MCF 10A (cell line): ENCODE measurements at places on chromosomes 11 and 22.

DNA sequence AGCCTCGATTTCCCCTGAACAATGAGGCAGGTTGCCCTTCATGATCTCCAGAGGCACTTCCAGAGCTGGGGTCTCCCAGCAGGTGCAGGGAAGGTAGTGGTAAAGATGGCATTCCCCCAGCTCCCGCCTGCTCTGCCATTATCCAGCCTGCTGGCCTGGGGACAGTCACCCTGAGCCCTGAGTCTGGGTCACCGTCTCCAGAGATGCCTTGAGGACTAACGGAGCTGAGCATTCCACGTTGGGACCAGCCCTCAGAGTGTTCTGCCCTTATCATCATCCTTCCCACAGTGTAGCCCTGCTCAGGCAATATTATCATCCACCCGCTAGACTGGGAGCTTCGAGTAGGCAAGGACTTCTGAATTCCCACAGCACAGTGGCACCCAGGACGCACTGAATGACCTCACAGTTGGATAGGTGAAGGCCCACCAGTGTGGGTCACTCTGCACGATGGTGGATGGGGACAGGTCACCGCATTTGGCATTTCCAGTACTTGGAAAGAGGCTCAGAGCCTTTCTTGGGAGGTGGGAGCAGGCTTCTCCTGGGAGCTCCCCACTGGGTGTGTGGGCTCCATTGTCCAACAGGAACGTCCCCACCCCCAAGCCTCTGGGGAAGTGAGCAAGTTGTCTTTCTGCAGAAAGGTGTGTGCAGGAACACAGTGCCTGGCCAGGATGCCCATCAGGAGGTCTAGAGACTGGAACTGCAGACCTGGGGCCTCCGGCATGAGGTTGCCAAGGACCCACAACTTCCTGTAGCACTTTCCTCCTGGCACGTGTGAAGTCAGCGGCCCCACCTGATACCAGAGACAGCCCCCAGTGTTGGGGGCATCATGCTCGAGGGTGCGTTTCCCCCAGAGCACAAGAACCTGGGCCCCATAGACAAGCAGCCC, 51.4 kb upstream of the WNT7B start:
- DNase-seq = no peak
- peaks cover 23% of the 10 kb centered on the region for H3K27me3 ChIP-seq
- peak overlapping the region; percentile 55 for H3K4me3 ChIP-seq
- H3K4me1 ChIP-seq = peaks cover 6% of the 10 kb centered on the region
- no peaks in the 10 kb centered on the region for H3K36me3 ChIP-seq

GRCh38 chr11:79340535-79340934, 100.3 kb downstream of the TENM4 start:
- no peaks in the 10 kb centered on the region for H3K27me3 ChIP-seq
- DNase-seq = no peak
- H3K4me3 ChIP-seq = no peak overlapping the region

GRCh38 chr11:7969756-7970646, 4.8 kb upstream of the NLRP10 start:
- no peak overlapping the region for H3K27ac ChIP-seq
- no peaks in the 10 kb centered on the region for H3K27me3 ChIP-seq
- no peak for DNase-seq
- H3K4me3 ChIP-seq = no peak overlapping the region

DNA sequence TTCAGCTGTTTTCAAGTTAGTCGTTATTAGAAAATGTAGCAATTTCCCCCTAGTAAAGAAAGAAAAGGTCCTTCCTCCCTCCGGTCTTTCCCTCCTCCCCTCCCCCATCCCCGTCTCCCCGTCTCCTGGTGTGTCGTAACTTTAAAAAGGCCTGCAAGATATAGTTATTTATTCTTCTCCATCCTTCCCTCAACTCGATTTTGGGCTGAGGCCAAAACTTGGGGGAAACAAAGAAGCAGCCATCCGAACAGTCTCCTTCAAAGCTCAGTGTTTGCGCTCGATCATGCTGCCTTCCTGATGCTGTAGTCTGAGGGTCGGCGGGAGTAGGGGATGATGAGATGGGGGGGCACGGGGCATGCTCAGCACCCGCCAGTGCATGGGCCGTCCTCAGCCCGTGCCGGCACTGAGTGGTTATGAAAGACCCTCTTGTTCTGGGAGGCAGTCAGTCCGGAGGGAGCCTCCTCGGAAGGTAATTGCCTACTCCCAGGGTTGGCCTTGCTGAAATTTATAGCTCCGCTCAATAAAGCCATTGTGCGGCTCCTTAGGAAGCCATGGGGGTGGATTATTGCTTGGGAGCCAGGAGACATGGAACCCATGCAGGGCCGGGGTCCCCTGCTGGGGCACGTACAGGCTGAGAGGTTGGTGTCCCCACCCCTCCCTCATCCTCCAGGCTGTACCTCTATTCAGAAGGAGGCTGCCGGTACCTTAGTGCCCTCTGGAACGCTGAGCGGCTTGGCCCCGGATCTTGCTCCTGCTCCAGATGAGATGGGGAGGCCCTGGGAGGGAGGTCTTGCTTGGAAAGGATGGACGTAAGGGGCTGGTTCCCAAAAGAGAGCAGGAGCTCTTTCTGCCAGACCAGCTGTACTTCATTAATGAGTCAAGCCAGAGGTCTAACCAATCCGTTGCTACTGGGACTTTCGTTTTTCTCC, 212.7 kb upstream of the CADM1 start:
- no peak overlapping the region for H3K4me3 ChIP-seq
- no peak overlapping the region for H3K27ac ChIP-seq
- peaks cover 12% of the 10 kb centered on the region for H3K27me3 ChIP-seq
- no peak for DNase-seq

DNA sequence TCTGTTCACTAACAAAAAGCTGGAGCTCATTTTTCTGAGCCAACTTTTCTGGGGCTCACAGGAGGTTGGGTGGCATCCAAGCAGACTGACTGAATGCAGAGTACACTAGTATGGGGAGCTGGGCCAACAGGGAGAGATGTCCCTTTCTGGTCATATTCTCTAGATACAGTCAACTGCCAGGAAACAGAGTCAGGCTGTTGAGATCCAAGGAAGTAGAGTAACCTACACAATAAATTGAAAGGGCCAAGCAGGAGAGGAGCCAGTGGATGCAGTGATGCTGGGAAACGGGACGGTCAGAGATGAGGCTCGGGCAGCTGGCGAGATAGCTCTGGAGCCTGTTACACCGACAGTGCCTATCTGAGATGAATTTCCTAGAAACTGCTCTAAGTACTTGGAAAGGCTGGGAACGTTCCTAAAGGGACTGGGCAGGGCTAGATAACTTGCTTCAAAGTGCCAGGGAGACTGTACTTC, 71.1 kb downstream of the LARGE2 start:
- no peak overlapping the region for H3K4me3 ChIP-seq

- no peak overlapping the region for H3K27ac ChIP-seq
- H3K27me3 ChIP-seq = peaks cover 13% of the 10 kb centered on the region
- DNase-seq = no peak
These were observed 7.9 kb upstream of the SPON1 start for GRCh38 chr11:13954591-13954990.

DNA sequence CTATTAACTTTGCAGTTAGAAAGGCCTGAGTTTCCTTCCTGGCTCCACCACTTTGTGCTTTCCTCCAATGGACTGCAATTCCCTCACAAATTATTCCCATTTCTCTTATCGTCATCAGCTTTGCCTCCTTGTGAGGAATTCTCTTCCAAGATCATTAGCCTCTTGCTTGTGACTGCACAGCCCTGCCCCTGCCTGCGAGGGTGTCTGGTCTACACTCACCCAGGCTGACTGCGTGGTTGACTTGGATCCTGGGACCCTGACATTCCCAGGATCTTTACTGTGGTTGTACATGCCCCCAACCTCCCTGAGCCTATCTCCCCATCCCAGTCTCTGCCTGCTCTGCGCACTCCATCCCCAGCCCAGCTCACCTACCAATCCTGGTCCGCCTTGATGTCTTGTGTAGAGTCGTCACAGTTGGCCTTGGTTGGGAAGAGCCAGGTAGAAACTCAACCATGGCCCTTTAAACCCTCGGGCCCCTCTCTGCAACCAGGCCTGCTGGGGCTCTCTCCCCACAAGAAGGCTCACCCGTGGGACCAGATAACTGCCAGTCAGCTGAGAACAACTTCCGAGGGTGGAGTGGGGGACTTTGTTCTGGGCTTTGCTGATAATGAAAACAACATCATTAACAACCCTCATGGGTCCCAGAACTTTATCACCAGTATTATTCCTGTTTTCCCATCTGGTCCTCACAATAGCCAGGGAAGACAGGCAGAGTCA, at the start of gene OR2AT4:
Gene OR2AT4 (minus strand): TSS at position 421 of the 717 bp plus-strand sequence.
- DNase-seq = no peak
- H3K36me3 ChIP-seq = no peaks in the 10 kb centered on the region
- H3K27ac ChIP-seq = no peak within 1 kb of the TSS
- H3K4me3 ChIP-seq = no peak within 1 kb of the TSS
- peaks cover 46% of the 10 kb centered on the region for H3K27me3 ChIP-seq

GRCh38 chr11:103798026-103798425, 238.4 kb upstream of the DDI1 start:
- no peaks in the 10 kb centered on the region for H3K36me3 ChIP-seq

DNA sequence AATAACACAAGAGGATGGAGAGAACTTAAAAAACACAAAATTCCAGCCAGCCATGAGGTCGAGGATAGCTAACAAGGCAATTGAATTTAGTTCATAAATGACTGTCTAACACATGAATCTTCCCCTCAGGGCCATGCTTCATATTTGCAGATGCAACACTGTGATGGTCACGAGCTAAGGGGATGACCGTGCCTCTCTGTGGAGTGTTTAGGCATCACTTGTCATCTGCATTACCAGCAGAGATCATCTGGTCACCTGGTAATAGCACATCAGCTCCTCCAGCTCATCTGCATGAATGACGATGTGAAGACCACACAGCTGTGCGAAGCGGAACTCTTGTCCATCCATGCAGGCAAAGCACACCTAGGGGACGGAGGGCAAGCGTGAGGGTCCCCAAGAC, 20.9 kb upstream of the SLC25A1 start:
- no peaks in the 10 kb centered on the region for H3K4me1 ChIP-seq
- no peak overlapping the region for H3K4me3 ChIP-seq
- no peak for DNase-seq
- peaks cover 26% of the 10 kb centered on the region for H3K36me3 ChIP-seq
- H3K27me3 ChIP-seq = no peaks in the 10 kb centered on the region

DNA sequence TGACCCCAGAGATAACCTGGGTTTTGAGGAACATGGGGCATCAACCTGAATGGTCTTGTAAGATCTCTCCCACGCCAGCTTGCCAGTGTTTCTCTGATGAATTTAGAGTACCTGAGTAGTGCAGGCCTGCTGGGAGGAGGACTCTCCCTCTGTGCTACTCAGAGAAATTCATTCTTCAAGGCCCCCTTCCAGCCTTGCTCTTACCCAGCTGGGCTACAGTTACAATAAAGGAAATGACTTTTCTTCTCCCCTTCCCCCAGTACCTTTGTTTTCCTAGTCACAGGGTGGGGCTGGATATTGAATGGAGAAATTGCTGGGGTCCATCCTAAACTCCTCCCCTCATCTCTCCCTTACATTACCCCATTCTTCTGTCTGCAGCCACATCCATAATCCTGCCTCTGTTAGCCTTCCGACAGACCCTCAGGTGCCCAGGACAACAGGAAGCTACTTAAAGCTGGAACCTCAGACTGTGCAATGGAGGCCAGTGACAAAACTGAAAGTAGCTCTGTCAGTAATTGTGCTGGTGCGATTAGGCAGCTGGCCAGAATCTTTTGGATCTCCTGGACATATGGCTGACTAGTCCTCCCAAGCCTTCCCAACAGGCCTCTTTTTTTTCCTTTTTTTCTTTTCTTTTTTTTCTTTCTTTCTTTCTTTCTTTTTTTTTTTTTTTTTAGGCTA, 17.4 kb downstream of the LIMK2 start:
- H3K36me3 ChIP-seq = peaks cover 20% of the 10 kb centered on the region
- peaks cover 8% of the 10 kb centered on the region for H3K4me1 ChIP-seq
- peak overlapping the region; percentile 63 for H3K27ac ChIP-seq
- no peak overlapping the region for H3K4me3 ChIP-seq
- DNase-seq = no peak

- no peak overlapping the region for H3K27ac ChIP-seq
- H3K36me3 ChIP-seq = no peaks in the 10 kb centered on the region
- no peaks in the 10 kb centered on the region for H3K4me1 ChIP-seq
- no peaks in the 10 kb centered on the region for H3K27me3 ChIP-seq
- DNase-seq = no peak
These were observed 10.1 kb upstream of the NXPE1 start for GRCh38 chr11:114569801-114570200.

- no peak for DNase-seq
- no peak overlapping the region for H3K4me3 ChIP-seq
- H3K36me3 ChIP-seq = no peaks in the 10 kb centered on the region
- H3K27me3 ChIP-seq = no peaks in the 10 kb centered on the region
- H3K4me1 ChIP-seq = no peaks in the 10 kb centered on the region
These were observed 31.7 kb downstream of the KIRREL3 start for GRCh38 chr11:126968915-126969314.

- no peaks in the 10 kb centered on the region for H3K27me3 ChIP-seq
- peaks cover 38% of the 10 kb centered on the region for H3K36me3 ChIP-seq
- H3K27ac ChIP-seq = no peak overlapping the region
- no peak for DNase-seq
These were observed 15.3 kb upstream of the RASL10A start for GRCh38 chr22:29330753-29331152.

DNA sequence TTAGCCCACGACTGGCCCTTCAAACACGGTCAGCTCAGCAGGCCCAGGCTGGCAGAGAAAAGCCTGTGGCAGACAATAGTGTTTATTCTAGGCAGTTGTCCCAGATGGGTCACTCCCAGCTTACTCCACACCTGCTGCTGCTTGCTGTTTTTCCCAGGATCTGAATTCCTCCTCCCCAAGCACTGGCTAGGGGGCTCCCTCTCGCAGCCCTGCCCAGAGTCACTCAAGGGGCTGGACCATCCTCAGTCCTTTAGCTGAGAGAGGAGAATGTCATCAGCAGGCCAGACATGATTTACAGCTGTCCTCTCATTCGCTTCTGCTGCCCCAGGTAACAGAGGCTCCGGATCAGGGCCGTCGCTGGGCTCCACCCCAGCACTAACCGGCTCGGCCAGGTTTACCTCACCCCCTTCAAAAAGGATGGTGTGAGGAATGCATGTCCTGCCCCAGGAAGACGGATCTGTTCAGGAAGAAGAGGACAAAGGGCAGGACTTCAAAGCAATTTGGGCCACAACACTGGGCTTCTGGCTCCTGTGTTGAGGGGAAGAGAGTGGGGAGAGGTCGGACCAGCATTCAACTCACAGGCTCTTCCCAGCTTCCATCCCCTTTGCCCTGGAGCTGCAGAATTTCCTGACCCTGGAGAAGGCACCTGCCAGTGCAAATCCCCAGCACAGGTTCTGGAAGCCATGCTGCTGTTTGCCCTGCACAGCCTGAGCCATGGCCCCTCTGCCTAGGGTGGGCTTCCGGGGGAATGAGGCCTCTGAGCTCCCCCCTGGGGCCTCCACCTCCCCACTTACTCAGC, 59.7 kb upstream of the BARX2 start:
- no peak overlapping the region for H3K4me3 ChIP-seq
- H3K27me3 ChIP-seq = no peaks in the 10 kb centered on the region
- H3K4me1 ChIP-seq = no peaks in the 10 kb centered on the region
- H3K27ac ChIP-seq = no peak overlapping the region
- DNase-seq = no peak

- H3K36me3 ChIP-seq = peaks cover 73% of the 10 kb centered on the region
- peaks cover 11% of the 10 kb centered on the region for H3K27me3 ChIP-seq
- no peak overlapping the region for H3K27ac ChIP-seq
- H3K4me3 ChIP-seq = no peak overlapping the region
These were observed 14.8 kb downstream of the PSMD13 start for GRCh38 chr11:251550-251949.

- H3K4me3 ChIP-seq = no peak overlapping the region
- no peaks in the 10 kb centered on the region for H3K4me1 ChIP-seq
- no peak for DNase-seq
- H3K27me3 ChIP-seq = no peaks in the 10 kb centered on the region
- H3K27ac ChIP-seq = no peak overlapping the region
These were observed 189.0 kb upstream of the NARS2 start for GRCh38 chr11:78763664-78764063.
